ENCODE measurements at places on chromosomes 13 and 19.

DNA sequence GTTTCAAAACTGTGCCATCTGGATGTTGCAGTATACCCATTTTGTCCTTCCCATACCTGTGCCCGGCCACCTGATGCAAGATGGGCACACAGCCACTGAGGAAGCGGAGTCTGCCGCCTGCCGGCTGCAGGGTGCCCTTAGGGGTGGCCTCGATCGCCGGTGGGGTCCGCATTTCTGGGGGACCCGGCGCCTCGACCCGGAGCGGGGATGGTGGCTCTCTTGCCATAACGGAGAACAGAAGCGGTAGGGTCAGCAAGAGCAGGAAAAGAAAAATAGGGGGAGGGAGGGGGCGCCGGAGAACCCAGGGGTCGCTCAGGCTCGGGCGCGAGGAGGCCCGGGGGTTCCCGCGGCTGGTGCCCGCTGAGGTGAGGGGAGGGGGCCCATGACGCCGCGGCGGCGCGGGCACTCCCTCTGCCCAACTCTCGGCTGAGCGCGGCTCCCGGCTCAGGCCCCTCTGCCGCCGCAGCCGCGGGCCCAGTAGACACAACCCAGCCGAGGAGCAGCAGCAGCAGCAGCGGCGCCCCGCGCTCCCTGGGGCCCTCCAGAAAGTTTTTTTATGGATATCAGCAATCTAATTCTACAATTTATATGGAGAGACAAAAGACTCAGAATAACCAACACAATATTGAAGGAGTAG lies 13.8 kb upstream of the CYP4F2 start:
- no peak for DNase-seq

DNA sequence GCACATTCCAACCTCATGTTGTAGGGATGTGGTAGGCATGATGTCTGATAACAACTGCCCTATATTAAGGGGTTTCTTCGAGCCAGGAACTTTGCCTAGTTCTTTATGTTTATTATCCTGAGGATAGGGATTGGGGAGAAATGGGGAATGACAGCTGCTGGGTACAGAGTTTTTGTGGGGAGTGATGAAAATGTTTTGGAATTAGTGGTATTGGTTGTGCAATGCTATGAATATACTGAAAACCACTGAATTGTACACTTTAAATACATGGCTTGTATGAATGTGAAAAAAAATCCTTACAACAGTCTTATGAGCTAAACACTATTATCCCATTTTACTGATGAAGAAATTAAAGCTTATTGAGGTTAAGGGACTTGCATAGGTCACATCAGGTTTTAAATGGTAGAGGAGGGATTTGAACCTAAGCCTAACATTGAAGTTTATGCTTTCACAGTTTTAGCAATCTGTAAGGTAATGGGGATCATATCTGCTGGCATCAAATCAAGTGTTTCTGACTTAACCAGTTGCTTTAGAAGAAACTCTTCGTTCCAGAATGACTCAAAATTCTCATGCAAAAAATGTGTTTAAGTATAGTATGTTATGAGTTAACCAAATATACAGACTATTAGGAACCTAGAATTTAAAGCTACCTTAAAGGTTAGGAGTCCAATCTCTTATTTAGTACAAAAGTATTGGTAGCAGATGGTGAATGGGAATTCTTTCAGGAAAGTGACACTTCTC lies 61.4 kb downstream of the ERCC5 start:
- DNase-seq = no peak

DNA sequence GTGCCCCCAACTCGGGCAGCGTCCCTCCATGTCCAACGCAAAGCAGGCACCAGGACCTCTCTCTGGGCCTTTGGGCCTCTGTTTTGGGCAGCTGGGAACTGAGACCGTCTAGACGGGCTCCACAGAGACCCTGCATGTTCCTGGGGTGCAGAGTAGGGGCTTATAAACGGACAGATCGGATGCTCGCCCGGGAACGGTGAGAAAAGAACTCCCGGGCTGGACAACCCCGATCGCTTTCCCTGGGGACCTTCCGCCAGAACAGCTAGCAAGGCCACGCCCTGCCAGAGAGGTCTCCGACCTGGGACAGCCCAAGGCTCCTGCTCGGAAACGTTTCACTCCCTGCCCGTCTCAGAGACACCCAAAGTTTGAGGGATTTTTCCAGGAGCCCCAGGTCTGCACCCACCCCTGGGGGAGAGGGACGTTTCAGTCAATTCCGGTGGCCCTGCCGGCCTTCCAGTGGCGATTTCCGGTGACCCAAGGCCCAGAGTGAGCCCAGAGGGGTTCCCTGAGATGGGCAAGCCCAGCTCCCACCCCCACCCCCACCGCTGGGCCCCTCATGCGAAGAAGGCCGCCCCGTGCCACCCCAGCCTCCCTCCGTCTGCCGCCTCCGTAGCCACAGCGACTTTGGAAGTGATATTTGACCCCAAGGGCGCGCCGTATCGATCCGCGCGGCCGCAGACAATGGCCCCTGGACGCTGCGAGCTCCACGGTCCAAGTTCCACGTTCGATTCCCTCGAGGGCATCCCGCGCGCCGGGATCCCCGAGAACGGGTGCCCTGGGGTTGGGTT lies 1.7 kb downstream of the NR2F6 start:
- no peak for DNase-seq

DNA sequence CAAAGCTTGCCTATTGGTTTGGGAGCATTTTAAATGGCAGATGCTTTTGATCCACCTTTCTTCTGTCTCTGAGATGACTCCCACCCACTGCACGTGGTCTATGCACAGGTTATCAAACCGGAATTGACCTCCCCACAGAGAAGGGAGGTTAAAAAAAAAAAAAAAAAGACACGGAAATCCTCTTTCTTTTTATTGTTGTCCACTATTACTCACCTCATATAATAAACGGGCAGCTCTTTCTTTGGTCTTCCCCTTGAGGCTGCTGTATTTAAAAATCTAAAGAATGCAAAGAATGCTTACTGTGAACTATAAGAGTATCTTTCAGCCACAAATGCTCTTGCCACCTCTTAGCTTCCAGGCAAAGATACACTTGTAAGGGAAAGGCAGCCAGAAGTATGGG lies 329.7 kb downstream of the NDFIP2 start:
- DNase-seq = no peak

DNA sequence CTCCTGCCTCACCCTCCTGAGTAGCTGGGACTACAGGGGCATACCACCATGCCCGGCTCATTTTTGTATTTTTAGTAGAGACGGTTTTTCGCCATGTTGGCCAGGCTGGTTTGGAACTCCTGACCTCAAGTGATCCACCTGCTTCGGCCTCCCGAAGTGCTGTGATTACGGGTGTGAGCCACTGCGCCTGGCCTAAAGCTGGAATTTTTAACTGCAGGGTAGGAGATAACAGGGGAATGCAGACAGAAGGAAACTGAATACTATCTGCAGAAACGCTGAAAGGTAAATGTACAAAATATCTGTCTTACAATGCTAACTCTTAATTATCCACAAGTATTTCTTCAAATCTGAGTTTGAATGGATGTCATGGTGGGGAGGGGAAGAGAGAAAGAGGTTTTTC lies 13.8 kb downstream of the TMTC4 start:
- no peak for DNase-seq
